ENCODE measurements at places on chromosomes 13 and 19.

DNA sequence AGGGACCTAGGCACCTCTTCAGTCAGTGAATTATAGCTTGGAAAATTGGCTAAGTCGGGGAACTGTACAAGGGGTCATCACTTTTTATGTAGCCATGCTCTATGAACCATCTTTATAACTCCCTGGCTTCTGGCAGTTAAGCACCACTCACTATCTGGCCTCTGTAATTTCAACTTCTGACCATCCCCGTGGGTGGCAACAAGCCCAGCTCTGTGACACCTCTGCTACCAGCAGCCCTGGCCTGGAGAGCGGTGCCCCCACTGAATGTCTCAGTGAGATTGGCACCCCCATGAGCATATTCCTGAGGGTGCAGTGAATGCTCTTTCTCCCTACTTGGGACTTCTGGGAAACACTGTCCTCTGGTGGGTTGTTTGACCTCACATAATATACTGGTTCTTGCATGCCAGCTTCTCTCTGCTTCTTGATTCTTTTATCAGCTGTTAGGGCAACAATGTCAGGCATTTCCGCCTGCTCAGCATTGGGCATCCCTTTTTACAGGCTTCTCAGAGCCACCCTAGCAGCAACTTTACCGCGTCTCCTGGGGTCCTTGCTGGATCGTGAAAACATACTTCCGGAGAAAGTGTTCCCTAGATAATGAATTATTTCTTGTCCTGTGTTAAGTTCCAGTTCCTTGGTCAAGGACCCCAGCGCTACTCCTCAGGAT lies 10.4 kb downstream of the KL start:
- no peak for DNase-seq

DNA sequence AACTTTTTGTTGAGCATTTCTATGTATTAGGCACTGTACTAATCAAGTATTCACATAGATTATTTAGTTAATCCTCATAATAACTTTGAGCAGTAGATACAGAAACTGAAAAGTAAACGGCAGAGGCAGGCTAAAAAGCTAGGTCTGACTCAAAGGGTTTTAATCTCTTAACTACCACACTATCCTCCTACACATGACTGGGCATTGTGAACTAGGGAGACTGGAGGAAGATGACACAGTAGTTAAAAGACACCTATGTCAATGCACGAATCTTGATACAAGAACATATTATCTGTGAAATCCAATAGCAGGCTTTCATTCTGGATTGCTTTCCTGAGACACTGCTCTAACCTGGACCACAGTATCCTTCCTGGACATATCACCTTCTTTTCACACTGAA lies 36.3 kb downstream of the MICU2 start:
- no peak for DNase-seq

DNA sequence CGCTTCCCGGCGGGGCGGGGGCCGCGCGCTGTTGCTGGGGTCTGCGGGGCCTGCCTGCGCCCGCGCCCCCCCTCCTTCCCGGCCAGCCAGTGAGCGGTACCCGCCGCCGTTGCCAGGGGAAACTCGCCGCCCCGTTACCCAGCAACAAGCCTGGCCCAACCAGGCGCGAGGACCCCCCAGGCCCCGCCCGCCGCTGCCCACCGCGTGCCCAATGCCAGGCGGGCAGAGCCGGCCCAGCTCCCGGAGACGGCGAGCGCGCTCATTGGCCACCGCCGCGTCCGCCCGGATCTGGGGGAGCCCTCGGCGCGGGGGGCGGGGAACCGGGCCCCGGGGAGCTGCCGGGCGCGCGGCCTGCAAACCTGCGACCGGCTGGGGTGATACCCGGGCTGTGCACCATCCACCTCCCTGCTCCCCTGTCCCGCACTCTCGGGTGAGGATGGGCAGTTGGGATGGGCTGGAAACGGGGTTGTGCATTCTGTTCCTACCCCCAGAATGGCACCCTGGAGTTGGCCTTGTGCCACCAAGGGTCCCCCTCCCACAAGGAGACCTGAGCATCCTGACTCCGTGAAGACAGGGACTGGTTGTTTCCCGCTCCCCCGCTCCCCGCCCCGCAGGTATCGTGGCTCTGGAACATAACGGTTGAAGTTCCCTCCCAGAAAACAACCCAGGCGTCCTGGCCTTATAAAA lies 8.8 kb upstream of the BBC3 start:
- DNase-seq = peak; percentile 78

- no peak for DNase-seq
Observed at GRCh38 chr19:2097886-2098327, 1.2 kb downstream of the IZUMO4 start.

GRCh38 chr13:21034603-21035191 lies 26.7 kb downstream of the LATS2 start:
- DNase-seq = no peak

DNA sequence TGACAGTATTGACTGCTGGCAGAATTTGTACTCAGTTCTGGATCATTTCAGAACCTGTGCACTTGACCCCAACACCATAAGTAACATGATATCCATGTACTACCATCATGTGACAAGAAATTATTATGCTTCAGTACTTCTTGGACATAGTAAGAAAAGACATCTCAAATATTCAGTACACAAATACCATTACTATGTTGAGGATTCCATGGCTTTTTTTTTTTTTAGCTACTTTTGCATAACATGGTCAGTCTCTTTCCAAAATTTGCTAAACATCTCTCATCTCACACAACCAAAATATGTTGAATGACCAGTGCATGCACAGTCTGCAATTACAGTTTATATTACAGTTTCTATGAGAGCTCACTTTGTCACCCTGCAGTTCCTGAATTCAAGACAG lies 85.3 kb downstream of the FLT1 start:
- no peak for DNase-seq

DNA sequence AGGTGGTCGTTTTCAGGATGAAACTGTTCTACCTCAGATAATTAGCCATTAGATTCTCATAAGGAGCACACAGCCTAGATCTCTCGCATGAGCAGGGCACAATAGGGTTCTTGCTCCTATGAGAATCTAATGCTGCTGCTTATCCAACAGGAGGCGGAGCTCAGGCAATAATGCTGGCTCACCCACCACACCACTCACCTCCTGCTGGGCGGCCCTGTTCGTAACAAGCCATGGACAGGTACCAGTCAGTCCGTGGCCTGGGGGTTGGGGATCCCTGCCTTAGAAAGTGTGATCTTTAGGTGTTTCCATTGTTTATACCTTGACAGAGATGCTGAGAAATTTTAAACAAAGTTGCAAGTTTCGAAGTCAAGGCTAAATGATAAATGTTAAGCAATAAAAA lies 344.6 kb upstream of the HTR2A start:
- DNase-seq = no peak

GRCh38 chr13:114136576-114136975 lies 4.2 kb upstream of the RASA3 start:
- no peak for DNase-seq

DNA sequence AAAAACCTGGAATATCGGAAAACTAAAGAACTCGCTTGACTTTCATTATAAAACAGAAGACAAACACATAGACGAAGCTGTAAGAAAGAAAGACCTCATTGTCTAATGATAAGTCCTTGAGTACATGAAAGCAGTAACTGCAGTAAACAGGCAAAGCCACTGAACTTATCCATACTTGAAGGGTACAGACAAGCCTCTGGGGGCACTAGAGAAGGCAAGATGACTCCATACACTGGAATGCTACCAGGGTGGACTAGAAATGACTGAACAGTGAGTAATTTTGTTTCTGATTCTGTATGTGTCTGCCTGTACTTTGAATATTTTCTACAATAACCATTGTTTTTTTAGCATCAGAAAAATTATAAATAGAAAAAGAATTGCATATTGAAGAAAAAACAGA lies 507.9 kb downstream of the UQCRFS1 start:
- DNase-seq = no peak

- DNase-seq = no peak
Observed at GRCh38 chr13:58908019-58908679, 1255.6 kb downstream of the DIAPH3 start.

- DNase-seq = no peak
Observed at GRCh38 chr13:42981853-42982252, 10.2 kb downstream of the EPSTI1 start.

DNA sequence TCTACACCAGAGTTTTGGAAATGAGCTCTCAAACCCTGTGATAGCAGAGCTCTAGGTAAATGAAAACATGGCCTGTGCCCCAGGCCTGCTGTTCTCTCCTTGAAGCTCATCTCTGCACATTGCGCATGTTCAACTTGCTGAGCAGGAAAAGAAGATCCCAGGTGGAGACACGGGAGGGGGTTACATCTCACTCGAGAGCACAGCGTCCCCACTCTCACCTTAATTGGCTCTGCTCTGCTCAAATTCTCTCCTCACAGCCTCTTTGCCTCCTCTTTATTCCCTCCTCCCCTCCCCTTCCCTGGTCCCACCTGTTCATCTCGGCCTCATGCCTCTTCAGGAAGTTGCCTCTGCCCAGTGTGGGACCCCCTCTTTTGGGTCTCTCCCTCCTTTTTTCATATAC lies 44.7 kb downstream of the RGCC start:
- no peak for DNase-seq

GRCh38 chr13:23292586-23292985 lies 111.8 kb downstream of the SGCG start:
- DNase-seq = no peak

DNA sequence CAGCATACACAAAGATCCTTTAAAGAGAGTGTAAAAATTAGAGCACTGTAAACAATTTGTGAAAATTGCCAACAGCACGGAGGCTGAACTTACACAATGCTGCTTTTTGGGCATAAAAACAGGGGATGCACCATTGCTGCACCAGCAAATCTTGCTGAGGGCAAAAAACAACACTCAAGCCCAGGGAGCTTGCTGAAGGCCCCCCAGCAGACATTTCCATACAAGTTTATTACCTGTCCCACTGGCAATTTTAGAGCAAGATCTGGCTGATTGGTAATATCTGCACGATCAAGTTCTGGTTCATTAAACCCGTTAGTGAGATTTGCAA lies 34.3 kb downstream of the AMER2 start:
- DNase-seq = no peak

DNA sequence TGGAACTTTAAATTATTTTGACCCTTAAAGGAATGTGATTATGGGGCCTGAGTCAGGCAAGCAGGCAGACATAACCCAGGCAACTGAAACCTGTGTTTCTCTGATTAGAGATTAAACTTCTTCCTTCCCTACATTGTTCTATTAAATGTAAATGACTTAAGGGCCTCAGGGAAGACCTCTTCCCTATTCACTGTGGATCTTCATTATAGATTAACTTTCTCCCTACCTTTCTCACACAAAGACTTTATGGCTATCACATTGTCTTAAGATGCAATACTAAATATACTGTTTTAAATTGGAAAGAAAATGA lies 8.8 kb upstream of the METTL21C start:
- DNase-seq = no peak

DNA sequence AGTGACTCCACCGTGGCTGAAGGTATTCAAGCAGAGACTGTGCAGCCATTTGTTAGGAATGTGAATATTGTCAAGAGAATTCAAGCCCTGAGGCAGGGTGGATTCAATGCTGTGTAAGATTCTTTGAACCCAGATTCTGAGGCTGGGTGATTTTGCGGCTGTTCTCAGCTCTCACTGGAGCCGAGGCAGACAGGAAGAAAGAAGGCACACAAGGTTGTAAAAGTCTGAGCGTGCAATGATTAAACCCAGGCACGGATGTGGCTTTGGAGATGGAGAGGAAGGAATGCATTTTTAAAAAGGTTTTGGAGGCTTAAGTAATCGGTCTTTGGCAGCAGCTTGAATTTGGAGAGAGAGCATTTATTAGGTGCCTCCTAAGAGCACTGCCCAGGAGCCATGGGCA lies 187.9 kb downstream of the KATNAL1 start:
- DNase-seq = peak; percentile 65

- no peak for DNase-seq
Observed at GRCh38 chr13:90502153-90502552, 845.3 kb upstream of the MIR17HG start.

DNA sequence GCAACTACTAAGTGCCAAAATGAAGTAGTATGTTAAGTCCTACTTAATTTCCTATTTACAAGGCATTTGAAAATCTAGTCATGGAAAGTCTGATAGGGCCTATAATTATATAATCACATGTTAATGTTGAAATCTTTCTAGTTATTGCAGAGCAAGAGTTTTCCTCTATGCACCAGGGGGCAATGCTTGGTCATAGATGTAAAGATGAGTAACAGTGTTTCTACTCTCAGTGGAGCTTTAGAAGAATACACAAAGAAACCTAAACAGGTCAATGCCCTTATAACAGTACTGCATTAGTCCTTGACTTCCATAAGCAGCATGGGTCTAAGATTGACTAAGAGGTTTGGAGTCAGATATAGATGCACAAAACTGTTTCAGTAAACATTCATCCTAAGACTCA lies 218.7 kb downstream of the KCTD12 start:
- DNase-seq = peak; percentile 48

- no peak for DNase-seq
Observed at GRCh38 chr19:30587869-30588268, 215.7 kb downstream of the ZNF536 start.

- DNase-seq = no peak
Observed at GRCh38 chr13:25699056-25699455, 327.3 kb downstream of the ATP8A2 start.

DNA sequence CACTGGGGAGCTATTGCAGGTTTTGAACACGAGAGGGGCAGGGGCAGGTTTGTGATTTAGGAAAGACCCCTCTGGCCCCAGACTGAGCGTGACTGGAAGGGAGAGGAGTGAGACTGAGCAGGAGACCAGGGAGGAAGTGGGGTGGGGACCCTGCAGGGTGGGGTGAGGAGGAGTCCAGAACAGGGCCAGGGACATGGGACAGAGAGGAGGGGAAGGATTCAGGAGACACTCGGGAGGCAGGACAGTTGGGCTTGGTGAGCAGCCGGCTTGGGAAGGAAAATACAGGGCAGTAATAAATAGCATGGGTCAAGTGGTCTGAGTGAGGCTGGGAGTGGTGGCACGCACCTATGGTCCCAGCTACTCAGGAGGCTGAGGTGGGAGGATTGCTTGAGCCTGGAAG lies 9.4 kb downstream of the FOSB start:
- peak; percentile 36 for DNase-seq

DNA sequence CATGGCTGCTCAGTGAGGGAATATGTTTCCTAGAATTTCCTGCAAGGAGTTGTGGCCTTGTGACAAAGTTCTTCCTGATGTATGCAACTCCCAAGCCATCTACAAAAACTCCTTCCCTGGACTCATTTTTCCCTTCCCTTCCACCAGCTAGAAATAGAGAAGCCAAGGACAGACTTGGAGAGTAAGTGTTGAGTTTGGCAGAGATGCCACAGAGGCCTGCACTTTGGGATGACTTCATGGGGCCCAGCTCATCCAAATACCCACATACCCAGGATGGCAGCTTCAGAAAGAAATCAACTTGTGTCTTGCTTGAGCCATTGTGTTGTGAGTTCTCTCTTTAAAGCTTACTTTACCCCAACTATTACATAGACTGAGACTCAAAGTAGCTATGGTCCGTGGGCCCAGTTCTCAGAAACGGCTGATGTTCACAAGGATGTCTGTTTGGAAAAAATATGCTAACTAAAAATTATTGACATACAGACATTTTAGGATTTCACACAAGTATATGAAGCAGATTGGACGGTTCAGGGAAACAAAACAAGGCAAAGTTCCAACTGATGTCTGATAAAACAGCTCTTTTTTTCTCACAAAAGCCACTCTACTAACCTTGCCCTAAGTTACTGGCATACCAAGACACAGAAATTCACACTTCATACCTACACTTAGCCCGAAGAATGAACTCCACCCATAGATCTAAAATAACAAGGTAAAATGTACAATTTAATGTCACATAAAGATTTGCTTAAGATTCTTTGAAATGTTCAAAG lies 107.9 kb downstream of the NALCN start:
- no peak for DNase-seq
